ENCODE measurements at places on chromosomes 13 and 19.

DNA sequence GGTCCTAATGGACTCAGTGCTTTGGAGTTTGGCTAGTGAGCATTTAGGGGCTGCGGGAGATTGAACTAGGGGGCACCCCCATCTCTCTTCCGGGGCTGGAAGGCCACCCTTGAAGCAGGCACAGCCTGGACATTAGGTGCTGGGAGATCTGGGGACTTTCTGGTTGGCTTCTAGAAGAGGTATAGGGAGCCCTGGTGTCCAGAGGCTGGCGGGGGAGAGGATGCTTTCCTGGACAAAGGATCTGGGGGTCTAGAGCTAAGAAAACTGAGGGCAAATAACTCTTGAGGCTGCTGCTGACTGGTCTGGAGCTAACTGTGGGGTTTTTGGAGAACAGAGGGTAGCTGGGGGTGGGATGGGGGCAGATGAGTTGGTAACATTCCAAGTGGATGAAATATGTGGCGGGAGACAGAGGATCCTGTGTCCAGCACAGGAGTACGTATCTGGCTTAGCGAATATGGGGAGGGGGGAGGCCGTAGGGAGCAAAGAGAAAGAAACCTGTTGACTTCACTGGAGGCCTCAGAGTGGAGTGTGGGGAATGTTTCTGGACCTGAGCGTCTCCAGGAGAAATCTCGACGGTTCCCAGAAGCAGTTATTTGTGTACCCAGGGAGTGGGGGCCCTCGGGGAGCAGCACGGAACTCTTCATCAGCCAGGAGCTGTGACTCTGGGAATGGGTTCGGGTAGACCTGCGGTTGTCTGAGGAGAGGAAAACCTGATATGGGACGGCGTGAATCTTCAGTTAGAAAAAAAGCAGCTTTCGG, 1.4 kb downstream of the HNRNPUL1 start:
- H3K36me3 ChIP-seq, result peaks cover 18% of the 10 kb centered on the region
- no peak for DNase-seq
- peak overlapping the region; percentile 100 for H3K27ac ChIP-seq
- no peaks in the 10 kb centered on the region for H3K27me3 ChIP-seq

GRCh38 chr13:36879218-36879938, 40.7 kb downstream of the SMAD9 start:
- no peaks in the 10 kb centered on the region for H3K36me3 ChIP-seq
- H3K27me3 ChIP-seq, result peaks cover 8% of the 10 kb centered on the region
- H3K4me3 ChIP-seq, result no peak overlapping the region
- H3K27ac ChIP-seq, result no peak overlapping the region

DNA sequence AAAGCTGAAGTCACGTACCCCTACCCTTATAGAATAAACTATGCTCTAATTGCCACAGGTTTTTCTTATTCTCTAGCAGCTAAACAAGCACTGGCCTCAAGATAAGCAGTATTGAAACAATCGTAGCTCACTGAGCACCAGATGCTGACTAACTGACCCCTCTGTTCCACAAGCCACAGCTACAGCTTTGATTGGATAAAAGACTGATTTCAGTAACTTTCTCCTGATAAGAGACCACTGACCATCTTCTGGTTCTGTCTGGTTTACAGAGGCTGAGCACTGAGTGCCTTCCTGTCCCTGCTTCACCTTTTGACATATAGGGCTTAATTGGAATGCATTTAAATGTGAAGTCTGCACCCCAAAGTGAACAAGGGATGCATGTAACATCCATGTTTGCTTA, 8.4 kb upstream of the RAP2A start:
- H3K4me3 ChIP-seq, result no peak overlapping the region
- no peak for DNase-seq
- H3K4me1 ChIP-seq, result peaks cover 5% of the 10 kb centered on the region
- H3K27me3 ChIP-seq, result peaks cover 8% of the 10 kb centered on the region

DNA sequence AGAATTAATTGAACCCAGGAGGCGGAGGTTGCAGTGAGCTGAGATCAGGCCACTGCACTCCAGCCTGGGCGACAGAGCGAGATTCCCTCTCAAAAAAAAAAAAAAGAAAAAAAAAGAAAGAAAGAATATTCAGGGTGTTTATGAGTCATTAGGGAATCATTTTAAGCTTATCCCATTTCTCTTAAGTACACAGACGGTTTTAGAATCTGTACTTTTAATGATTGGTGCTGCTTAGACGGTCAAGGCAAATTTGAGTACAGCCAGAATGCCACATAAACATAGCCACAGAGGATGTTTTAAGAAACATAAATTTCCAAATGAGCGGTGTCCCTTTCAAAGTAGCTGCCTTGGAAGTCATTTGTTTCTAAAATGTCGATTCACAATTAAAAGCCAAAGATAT, 2.6 kb downstream of the SPRYD7 start:
- H3K27me3 ChIP-seq, result no peaks in the 10 kb centered on the region
- H3K4me3 ChIP-seq, result no peak overlapping the region
- no peak for DNase-seq
- H3K27ac ChIP-seq, result no peak overlapping the region

GRCh38 chr19:35790981-35791813, 15.8 kb downstream of the ARHGAP33 start:
- no peaks in the 10 kb centered on the region for H3K36me3 ChIP-seq
- no peak overlapping the region for H3K27ac ChIP-seq
- no peak overlapping the region for H3K4me3 ChIP-seq
- peaks cover 1% of the 10 kb centered on the region for H3K4me1 ChIP-seq

DNA sequence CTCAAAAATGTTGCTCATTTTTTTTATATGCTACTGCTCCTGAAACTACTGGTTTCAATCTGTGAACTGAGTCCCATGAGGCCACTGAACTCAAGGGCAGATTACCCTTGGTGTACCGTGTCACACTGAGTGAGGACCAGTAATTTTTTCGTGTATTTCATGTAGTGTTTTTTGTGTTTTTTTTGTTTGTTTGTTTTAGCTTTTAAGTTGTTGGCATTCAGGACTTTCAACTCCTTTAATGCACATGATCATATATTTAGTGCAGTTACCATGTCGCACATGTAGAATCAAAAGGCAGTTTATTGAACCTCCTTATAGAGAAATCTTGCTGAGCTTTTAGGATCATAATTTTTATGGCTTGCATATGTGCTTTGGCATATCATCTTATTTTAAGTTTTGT, 58.0 kb downstream of the TPT1 start:
- no peak for DNase-seq
- H3K27ac ChIP-seq, result no peak overlapping the region
- peaks cover 13% of the 10 kb centered on the region for H3K4me1 ChIP-seq
- no peak overlapping the region for H3K4me3 ChIP-seq

DNA sequence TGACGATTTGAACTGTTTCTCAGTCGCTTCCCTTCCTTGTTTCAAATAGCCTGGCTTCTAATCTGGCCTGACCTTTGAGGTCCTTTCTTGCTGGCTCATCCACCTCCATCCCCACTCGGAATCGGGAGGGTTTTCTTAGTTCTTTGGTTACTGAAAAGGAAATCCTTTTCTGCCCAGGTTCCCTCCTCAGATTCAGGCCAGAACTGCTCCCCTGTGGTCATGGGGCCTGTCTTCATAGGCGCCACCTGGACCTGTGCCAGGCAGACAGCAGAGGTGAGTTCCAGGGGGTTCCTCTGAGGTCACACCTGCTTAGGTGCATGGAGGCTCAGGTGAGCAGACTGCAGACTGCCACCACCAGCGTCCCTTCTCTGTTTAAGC, 62.4 kb downstream of the AKAP11 start:
- peak overlapping the region; percentile 68 for H3K27ac ChIP-seq
- peaks cover 21% of the 10 kb centered on the region for H3K4me1 ChIP-seq
- peaks cover 7% of the 10 kb centered on the region for H3K36me3 ChIP-seq
- DNase-seq, result no peak
- no peaks in the 10 kb centered on the region for H3K27me3 ChIP-seq

GRCh38 chr13:40141859-40142555, 486.5 kb downstream of the COG6 start:
- peaks cover 50% of the 10 kb centered on the region for H3K4me1 ChIP-seq
- no peak overlapping the region for H3K4me3 ChIP-seq
- H3K27ac ChIP-seq, result no peak overlapping the region
- H3K36me3 ChIP-seq, result no peaks in the 10 kb centered on the region
- no peak for DNase-seq
- H3K27me3 ChIP-seq, result peaks cover 5% of the 10 kb centered on the region

Measured in stimulated activated naive B cell treated with anti-CD40 and anti-IgM and Interleukin-4, amounts not matched to agents 10 μg/mL and 1 μg/mL and 100 μg/mL, for 72 hours (primary cell).